ENCODE measurements at places on chromosomes 3 and 15.

DNA sequence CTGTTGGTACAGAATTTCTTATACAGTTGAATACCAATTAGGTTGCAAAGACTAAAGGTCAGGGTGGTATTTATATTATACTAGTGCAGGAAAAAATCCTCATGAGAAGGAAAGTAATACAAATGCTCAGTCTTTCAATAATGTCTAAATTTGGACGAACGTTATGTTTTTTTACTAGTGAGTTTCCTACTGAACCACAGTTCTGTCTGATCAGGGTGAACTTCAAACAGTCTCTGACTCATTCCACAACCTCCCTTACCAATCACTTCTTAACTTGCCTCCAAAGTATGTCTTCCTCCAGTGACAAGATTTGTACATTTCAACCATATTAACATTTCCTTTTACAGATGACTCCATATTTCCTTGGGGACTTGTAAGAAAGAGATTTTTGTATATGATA is 3.4 kb downstream of the TMEM212 start:
- no peak for DNase-seq

DNA sequence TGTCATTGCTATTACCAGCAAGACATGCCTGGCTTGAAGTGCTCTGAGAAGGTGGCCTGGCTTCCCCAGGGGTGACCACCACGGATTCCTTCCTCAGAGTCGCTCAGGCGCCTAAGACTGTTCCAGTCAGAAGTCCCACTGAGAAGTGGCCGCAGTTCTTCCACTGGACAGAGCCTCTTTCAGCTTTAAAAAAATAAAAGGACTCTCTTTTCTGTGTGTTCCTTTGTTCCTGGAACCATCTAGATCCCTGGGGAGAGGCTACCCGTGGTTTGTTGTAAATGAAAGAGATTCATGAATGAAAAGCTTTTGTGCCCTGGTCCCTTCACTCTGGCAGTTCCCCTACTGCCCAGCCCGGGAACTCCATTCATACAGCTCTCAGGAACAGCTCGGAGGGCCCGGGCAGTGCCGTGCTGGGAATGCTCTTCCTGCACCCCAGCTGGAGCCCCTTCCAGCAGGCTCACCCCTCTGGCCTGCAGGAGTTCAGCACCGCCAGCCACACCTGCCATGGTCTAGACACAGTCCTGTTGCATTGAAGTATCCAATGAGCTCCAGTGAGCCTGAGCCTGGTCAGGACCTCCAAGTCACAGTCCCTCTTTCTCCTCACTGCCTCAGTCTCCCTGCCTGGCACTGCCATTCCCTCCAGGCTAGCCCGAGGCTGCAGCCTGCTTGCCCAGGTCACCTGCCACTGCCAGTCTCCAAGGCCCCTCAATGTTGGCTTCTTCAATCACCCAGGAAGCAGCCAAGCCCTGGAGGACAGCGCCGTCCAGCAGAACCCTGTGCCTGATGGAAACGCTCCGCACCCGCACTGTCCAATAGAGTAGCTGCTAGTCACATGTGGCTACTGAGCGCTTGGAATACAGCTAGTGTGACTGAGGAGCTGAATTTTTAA is 75.4 kb downstream of the XXYLT1 start:
- DNase-seq: peak; percentile 69

DNA sequence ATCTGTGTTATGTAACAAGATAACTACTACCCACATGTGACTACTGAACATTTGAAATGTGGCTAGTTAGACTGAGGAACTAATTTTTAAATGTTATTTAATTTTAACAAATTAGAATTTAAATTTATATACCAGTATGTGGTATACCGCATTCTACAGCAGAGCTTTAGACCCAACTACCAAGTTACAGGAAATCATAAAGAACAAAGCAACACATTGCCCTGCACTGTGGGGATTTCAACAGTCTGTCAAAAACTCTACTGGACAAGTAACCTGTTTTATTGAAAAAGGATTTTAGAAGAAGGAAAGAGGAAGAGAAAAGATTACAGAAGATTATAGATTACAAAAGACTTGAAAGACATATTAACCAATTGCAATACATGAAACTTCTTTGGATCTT is 64.9 kb downstream of the DPH6 start:
- DNase-seq: no peak

- no peak for DNase-seq
Measured at GRCh38 chr3:94185753-94186152, 122.9 kb downstream of the NSUN3 start.

- DNase-seq: no peak
Measured at GRCh38 chr15:37106490-37107001, 6.2 kb upstream of the MEIS2 start.

DNA sequence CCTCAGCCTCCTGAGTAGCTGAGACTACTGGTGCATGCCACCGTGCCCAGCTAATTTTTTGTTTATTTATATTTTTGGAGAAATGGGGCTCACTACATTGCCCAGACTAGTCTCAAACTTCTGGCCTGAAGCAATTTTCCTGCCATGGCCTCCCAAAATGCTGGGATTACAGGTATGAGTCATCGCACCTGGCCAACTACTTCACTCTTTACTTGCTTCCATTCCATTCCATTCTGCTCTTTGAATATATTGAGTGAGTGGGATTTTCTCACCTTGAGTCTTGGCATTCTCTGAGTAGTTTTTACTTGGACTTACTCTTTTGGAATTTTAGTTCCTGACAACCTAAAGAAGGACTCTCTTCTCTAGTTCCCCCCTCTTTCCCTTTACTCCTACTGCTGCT is 93.8 kb upstream of the UNC13C start:
- no peak for DNase-seq

Data from dorsolateral prefrontal cortex (tissue), 122 donors.